ENCODE measurements at places on chromosomes 7 and 10.

GRCh38 chr7:82481499-82482097 is 38.0 kb upstream of the CACNA2D1 start:
- DNase-seq = no peak

DNA sequence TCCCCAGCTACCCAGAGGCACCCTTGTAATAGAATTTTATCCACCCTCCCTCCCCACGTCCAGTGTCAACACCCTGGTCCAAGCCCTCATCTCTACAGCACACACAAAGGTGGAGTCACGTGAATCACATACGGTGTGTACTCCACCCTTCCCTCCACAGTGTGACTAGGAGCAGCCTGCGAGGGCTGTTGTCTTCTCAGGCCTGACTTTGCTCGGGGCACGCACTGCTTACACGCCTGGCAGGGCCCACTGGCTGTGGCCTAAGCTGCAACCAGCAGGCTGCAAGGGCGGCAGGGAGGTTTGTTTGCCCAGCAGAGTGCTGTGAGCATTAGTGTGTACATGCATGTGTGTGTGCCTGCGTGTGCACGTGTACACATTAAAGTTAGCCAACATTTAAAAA is 93.7 kb downstream of the COBL start:
- DNase-seq = no peak

GRCh38 chr7:101521430-101521925 is 107.6 kb downstream of the MYL10 start:
- no peak for DNase-seq

DNA sequence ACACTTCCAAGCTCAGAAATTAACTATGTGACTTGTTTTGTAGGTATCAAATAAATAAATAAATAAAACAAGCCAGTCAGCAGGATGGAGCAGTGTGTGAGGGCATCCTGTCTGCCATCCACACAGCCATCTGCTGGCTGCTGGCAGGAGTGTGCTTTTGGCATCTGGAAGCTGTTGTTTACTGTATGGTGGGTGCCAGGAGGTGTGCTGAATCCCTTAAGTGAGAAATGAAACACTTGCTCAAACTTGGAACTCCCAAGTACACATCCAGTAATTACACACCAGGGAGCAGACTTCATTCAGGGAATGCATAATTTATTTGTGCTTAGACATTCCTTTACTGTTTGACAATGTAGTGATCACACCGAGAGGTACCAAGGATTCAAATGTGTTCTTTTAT is 16.9 kb upstream of the TAX1BP1 start:
- no peak for DNase-seq

DNA sequence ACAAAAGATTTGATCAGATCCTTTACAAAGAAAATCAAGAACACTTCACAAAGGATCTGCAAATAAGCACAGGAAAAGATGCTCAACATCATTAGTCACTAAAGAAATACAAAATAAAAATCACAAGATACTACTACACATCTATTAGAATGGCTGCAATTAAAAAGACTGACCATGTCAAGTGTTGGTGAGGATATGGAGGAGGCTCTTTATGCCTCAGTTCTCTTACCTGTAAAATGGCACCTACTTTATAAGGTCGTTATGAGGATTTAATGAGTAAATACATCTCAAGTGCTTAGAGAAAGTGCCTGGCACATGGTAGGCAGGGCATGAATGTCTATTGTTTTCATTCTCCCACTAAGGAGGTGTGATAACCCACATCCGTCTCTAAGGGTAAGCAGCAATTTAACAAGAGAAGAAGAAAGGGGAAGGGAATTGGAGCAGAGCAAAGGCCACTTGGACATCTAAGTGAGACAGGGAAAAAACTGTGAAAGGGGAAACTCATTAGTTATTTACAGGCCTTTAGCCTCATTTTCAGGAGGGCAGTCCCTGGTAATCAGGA is 157.5 kb upstream of the NFE2L3 start:
- DNase-seq = no peak

Data from stimulated activated CD4-positive, alpha-beta T cell treated with anti-CD3 and anti-CD28 coated beads, Interleukin-2, amount 100 ng/mL, for 4 hours (primary cell).